Stimulated activated CD8-positive, alpha-beta memory T cell treated with anti-CD3 and anti-CD28 coated beads, Interleukin-4, amount 100 ng/mL, for 4 hours (primary cell): ENCODE measurements at places on chromosomes 1 and 21.

DNA sequence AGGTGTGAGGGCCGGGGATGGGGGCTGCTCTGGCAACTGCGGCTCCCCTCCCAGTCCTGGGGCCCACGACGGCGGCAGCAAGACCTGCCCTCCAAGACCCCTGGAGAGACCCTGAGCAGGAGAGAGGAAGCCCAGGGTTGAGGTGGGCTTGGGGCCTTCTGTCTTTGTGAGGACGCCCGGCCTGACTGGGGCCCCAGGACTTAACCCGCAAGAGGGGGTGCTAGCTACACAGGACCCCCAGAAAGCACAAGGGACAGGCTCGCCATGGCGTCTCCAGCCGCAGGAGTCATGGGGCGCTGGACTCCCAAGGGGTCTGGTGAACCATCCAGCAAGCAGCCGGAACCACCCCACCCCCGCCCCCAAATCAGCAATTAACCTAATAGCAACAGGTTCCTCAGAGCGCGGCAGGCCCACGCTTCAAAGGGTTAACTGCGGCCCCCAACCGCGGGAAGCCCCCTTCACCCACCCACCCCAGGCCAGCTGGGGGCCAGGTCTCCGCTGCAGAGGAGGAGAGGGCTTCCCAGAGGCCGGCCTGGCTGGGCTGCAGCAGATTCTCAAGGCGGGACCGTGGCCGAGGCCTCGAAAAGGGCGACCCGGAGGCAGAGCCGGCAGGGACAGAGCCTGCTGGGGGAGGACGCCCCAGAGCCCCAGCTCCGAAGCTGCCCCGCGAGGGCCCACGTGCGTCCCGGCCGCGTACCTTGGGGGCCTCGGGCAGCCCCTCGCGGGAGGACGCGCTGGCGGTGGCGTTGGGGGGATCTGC is 525 bp downstream of the C1QTNF12 start:
- no peak for DNase-seq

GRCh38 chr1:22177354-22178003 is 34.6 kb upstream of the WNT4 start:
- DNase-seq = no peak

- no peak for DNase-seq
These were observed 666 bp downstream of the CSF3R start for GRCh38 chr1:36481771-36482723.

GRCh38 chr1:58986996-58987767 is 203.3 kb upstream of the JUN start:
- no peak for DNase-seq

GRCh38 chr1:64909031-64909430 is 57.3 kb downstream of the JAK1 start:
- DNase-seq = no peak

GRCh38 chr1:32759997-32760623 is 57.0 kb downstream of the YARS1 start:
- no peak for DNase-seq

- DNase-seq = no peak
These were observed 54.7 kb downstream of the NDUFS5 start for GRCh38 chr1:39080831-39081270.

DNA sequence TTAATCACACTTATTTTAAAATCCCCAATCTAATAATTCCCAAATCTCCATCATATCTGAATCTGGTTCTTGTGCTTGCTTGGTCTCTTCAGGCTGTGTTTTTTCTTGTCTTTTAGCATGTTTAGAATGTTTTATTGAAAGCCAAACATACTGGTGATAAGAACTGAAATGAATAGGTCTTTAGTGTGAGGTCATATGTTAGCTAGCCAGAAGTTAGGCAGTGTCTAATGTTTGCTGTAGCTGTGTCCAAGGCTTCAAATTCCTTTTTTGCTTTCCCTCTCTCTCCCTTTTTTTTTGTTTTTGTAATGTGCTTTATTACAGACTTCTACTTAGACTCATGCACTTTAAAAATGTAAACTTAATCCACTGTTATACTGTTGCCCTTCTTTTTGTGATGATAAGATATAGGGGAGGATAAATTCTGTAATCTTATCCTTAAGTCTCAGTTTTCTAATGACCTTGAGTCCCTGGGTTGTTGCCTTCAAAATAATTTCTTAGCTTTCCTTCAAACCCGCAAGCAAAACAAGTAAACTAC is 725.1 kb downstream of the BRINP3 start:
- DNase-seq = no peak

- no peak for DNase-seq
These were observed 2.8 kb downstream of the HPDL start for GRCh38 chr1:45329445-45329844.

DNA sequence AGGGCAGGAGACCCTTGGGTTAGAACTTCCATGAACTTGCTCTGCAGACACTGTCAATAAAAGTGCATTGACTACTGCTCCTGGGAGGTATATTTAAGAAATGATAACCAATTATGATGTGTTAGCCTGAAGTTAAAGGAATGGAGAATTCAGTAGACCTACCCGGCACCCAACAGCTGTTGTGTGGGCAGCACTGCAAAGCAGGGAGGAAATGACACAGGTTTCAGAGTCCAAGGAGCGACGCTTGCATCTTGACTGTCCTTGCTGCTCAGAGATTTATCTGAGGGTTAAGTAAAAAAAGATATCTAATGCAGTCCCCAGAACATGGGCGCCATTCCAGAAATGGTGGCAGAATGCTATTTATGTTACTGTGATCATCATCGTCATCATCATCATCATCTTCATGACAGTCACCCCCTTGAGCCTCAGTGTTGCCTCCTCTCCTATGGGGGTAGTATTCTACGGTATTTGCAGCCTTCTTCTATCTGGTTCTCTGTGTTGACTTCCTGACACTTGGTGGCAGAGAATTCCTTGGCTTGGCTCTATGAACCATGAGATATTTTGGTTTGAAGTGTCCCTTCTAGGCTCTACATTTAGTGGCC is 225.9 kb downstream of the KAZN start:
- DNase-seq = no peak

DNA sequence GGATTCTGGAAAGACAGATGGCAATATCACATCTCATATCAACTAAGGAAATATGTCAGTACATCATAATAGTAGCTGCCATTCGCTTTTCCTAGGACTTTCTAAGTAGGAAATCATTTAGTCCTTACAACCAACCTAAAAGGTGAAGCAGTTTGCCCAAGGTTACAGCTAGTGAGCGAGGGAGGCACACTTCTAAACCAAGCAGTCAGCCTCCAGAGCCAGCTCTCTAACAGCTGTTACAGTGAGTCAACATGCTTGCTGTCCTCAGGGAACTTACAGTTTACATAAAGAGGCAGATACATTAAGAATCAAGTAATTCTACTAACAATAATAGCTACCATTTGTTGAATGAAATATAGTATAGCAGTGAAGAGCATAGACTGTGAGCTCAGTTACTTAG is 57.1 kb downstream of the GIPC2 start:
- DNase-seq = no peak

GRCh38 chr1:193185211-193185610 is 1.2 kb downstream of the B3GALT2 start:
- DNase-seq = no peak

GRCh38 chr1:150809651-150810050 is 1.6 kb upstream of the CTSK start:
- no peak for DNase-seq

DNA sequence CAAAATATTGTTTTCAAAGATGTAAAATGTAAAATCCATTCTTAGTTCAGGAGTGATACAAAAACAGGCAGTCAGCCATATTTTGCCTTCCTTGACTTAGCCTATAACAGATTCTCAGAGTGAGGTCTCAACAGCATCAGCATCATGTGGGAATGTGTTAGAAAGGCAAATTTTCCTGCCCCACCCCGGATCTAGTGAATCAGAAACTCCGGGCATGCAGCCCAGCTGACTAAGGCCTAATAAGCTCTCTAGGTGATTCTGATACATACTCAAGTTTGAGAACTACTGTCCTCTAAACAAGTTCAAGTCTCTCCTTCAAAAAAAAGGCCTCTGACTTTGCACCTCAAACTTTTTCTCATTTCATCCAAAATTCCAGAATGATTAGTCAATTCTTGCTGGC is 46.9 kb upstream of the PRRC2C start:
- no peak for DNase-seq

- DNase-seq = no peak
These were observed 73.3 kb upstream of the PAXBP1 start for GRCh38 chr21:32844653-32845436.

DNA sequence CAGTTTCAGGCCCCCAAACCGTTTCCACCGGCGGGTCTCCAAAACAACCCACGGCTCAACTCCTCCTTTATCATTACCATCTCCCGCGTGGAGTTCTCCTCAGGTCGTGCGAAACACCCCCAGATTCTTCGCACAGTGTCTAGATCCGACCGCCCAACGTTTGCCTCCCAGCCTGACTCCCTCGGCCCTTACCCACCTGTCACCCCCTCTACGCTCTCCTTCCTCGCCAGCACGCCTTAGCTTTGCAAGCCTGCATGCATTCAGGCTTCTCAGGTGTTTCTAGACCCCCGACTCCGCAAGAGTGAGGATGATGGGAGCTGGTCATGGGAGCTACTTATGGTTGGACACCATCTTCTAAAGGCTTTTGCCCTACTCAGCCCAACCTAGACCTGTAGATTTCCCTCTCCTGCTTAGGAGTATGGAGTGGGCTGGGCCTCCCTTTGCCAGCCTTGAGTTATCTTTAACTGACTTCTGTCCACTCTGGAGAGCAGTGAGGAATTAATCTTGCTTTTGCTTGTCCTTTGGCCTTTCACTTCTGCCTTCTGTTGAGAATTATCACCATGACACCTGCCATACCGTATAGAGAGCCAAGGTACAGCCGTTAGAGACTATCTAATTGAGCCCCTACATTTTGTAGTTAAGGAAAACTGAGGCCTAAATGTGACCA is 865 bp downstream of the ATP5IF1 start:
- DNase-seq = no peak

GRCh38 chr1:216566641-216567205 is 143.5 kb upstream of the USH2A start:
- DNase-seq = no peak

GRCh38 chr1:65698590-65698989 is 94.1 kb upstream of the PDE4B start:
- no peak for DNase-seq

- no peak for DNase-seq
These were observed 210.7 kb upstream of the EDN2 start for GRCh38 chr1:41695118-41695745.

- no peak for DNase-seq
These were observed 42.8 kb downstream of the SHCBP1L start for GRCh38 chr1:182910143-182910542.

GRCh38 chr1:243270097-243270864 is 14.4 kb downstream of the SDCCAG8 start:
- no peak for DNase-seq

- DNase-seq = no peak
These were observed 83.9 kb downstream of the MT1HL1 start for GRCh38 chr1:236920286-236920894.

GRCh38 chr1:12114916-12115315 is 51.8 kb downstream of the TNFRSF8 start:
- DNase-seq = no peak

DNA sequence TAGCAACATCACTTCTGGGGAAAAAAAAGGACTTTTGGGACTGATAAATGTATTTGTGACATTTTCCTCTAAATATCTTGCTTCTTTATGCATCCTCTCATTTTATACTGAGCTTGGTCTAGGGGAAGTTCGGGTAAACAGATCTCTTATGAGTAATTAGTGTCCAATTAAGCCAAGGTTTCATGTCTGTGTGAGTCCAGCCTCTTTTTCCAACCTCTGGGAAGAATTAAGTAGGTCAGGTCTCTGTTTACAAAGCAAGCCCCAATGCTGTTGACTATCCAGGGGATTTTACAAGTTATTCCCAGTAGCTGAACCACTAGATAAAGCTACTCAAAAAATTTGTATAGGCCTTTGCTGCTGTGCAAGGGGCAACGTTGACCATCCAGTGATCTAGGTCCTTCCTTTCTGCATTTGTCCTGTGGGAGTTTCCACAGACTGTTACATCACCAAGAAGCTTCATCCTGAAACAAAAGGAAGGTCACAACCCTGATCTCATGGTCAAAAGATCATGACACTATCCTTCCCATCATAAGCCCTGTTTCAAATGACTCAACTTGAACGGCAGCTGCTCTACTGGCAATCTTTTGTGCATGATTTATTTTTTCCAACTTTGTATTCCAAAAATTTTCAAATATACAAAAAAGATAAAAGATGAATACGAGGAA is 74.3 kb downstream of the ETS2 start:
- no peak for DNase-seq

GRCh38 chr1:53590104-53590503 is 130.9 kb downstream of the DMRTB1 start:
- no peak for DNase-seq

DNA sequence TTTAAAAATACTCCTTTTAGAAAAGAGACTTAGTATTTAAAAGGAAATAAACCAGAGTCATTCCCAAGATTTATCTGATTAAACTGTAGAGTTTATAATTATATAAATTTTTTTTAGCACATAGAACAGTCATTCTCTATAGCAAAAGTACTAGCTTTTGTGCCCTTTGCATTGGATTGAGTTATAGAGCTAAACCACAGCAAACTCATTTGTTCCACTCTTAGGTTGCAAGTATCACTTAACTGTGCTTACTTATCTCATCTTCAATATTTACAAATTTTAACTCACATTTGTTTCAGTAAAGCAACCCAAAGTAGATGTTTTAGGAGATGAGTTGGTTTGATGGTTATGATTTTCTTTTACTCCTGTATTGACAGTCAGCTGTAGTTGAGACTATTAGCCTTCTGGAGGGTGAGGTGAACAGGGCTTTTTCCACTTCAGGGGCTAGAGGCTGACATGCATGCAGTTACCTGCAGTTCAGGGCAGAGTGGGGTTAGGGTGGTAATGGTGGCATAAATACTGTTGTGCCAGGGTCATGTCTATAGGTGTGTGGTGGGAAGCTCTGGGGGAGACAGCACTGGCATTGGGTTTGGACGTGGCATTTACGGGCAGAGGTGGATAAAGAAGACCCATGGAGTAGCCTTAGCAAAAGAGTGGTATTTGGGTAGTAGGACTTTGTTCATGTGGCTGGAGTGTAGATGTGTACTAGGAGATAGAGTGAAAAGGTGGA is 42.1 kb downstream of the DYRK1A start:
- DNase-seq = no peak

- no peak for DNase-seq
These were observed 69.6 kb upstream of the KCNK1 start for GRCh38 chr1:233544304-233544703.
